Mucosa of gallbladder (tissue), 1 donor: ENCODE measurements at places on chromosomes 2 and 18. TPM values are rescaled to one million over a fixed set of nuclear protein-coding genes. Genes with fewer than 3 reads are reported as not detected.

The CCDC85A gene
- total RNA-seq, result 1.8 TPM

The TMEM17 gene
- total RNA-seq, result 3.3 TPM

The FBXO11 gene
- total RNA-seq, result 58.2 TPM

The SERPINB10 gene
- total RNA-seq, result not detected

The CRIM1 gene
- 153 TPM for total RNA-seq

The GPR35 gene
- 71.2 TPM for total RNA-seq

The C2orf15 gene
- 5.8 TPM for total RNA-seq

The TMEM200C gene
- 6.1 TPM for total RNA-seq

The BAZ2B gene
- 77.7 TPM for total RNA-seq

The MC5R gene
- total RNA-seq, result not detected

The SCLY gene
- 29.1 TPM for total RNA-seq

The IL18R1 gene
- total RNA-seq, result 6.2 TPM

The C2orf78 gene
- not detected for total RNA-seq

The SERPINB4 gene
- total RNA-seq, result not detected

The TUBA4B gene
- total RNA-seq, result not detected

The KLHL29 gene
- 22.3 TPM for total RNA-seq

The CPS1 gene
- total RNA-seq, result 5.5 TPM

The RIT2 gene
- total RNA-seq, result not detected

The GREB1L gene
- 0.40 TPM for total RNA-seq

The FAM237A gene
- not detected for total RNA-seq
